Small intestine (tissue), 16 donors: ENCODE measurements at places on chromosomes 2 and 18. TPM values are rescaled to one million over a fixed set of nuclear protein-coding genes. Genes with fewer than 3 reads are reported as not detected.

The CDK15 gene
- polyA plus RNA-seq: 0.54 TPM

The VSNL1 gene
- polyA plus RNA-seq: 0.16 TPM

The SCYGR4 gene
- not detected for polyA plus RNA-seq

The CROCC2 gene
- polyA plus RNA-seq: not detected

The DBI gene
- polyA plus RNA-seq: 665 TPM

The WDCP gene
- polyA plus RNA-seq: 6.1 TPM

The DNAJC5G gene
- polyA plus RNA-seq: not detected

GRCh38 chr2:178415979-178416378, 35.0 kb downstream of the PRKRA start:
- no peak overlapping the region for H3K4me3 ChIP-seq
- no peaks in the 10 kb centered on the region for H3K36me3 ChIP-seq
- no peak overlapping the region for H3K27ac ChIP-seq

DNA sequence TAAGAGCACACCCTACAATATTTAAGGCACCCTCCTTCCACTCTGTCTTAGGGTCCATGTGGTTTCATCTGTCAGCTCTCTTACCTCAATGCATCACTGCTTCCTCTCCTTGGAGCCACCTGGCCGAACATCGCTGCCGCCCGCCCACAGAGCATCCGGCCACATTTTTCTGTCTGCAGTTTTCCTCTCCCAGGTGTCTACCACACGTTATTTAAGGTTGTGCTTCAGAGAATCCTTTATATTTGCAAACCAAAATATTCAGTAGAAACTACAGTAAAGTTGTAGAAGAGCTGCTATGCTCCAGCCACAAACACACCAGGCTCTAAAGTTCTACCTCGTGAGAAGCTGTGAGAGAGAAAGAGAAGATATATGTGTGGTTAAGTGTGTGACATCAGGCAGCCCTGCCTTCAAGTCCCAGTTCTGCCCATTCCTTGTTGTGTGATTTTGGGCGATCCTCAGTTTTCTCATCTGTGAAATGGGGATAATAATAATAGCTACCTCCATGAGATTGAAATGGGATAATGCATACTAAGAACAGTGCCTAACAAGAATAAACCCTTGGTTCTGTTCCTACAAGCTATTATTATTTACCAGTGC, 4.9 kb upstream of the STK17B start:
- peaks cover 7% of the 10 kb centered on the region for H3K4me1 ChIP-seq
- no peak overlapping the region for H3K4me3 ChIP-seq
- peak overlapping the region; percentile 10 for H3K27ac ChIP-seq
- no peaks in the 10 kb centered on the region for H3K36me3 ChIP-seq
- DNase-seq: peak; percentile 17
- no peaks in the 10 kb centered on the region for H3K27me3 ChIP-seq

DNA sequence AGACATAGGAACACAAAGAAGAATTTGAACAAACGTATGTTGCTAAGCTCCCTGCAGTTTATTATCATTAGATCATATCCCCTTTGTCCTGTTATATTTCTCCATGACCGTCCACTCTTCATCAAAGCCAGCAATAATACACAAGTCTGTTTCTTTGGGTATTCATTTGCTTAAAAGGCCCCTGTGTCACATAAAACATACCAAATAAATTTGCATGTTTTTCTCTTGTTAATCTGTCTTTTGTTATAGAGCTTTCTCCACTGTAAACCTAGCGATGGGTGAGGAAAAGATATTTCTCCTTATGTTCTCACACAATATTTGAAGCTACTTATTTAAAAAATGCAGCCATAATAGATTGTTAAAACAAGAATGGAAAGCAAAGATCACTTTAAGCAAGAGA, 42.9 kb upstream of the REL start:
- H3K27me3 ChIP-seq: no peaks in the 10 kb centered on the region
- H3K4me1 ChIP-seq: no peaks in the 10 kb centered on the region
- H3K36me3 ChIP-seq: no peaks in the 10 kb centered on the region
- H3K4me3 ChIP-seq: no peak overlapping the region

GRCh38 chr2:64410671-64411070, 43.3 kb upstream of the LGALSL start:
- no peak overlapping the region for H3K4me3 ChIP-seq
- H3K4me1 ChIP-seq: peaks cover 24% of the 10 kb centered on the region
- no peak overlapping the region for H3K27ac ChIP-seq

GRCh38 chr2:157691131-157691530, 62.5 kb upstream of the ACVR1C start:
- no peaks in the 10 kb centered on the region for H3K4me1 ChIP-seq
- no peak overlapping the region for H3K4me3 ChIP-seq
- H3K27ac ChIP-seq: no peak overlapping the region

- no peaks in the 10 kb centered on the region for H3K27me3 ChIP-seq
- H3K4me3 ChIP-seq: no peak overlapping the region
- DNase-seq: no peak
- no peak overlapping the region for H3K27ac ChIP-seq
These were observed 39.4 kb downstream of the AAK1 start for GRCh38 chr2:69604026-69604678.

GRCh38 chr2:200306196-200306930, at the start of gene SPATS2L:
Gene SPATS2L (plus strand): TSS chr2:200306693. CDS start chr2:200389245, 82,552 bp downstream.
- H3K27ac ChIP-seq: peak within 1 kb of the TSS; percentile 96
- no peaks in the 10 kb centered on the region for H3K36me3 ChIP-seq
- H3K4me1 ChIP-seq: no peaks in the 10 kb centered on the region
- H3K27me3 ChIP-seq: no peaks in the 10 kb centered on the region

DNA sequence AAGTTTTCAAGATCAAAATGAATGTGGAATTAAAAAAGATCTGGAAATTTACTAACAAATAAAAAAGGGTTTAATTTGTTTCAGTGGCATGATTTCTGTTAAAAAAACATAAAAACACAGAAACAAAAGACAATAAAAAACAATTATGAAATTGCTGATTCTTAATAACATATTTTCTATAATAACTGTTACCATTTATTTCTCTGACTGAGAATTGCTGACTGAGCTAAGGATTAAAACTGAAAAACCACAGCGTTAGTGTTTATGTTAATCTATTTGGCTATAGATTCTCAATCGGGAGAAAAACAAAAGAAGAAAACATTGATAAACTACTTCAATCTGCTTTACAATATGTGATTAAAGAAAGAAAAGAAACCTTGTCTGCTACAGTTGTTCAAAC, 678.6 kb upstream of the ZEB2 start:
- H3K4me1 ChIP-seq: no peaks in the 10 kb centered on the region
- no peaks in the 10 kb centered on the region for H3K27me3 ChIP-seq
- H3K4me3 ChIP-seq: no peak overlapping the region
- DNase-seq: no peak
- H3K27ac ChIP-seq: no peak overlapping the region
- no peaks in the 10 kb centered on the region for H3K36me3 ChIP-seq

DNA sequence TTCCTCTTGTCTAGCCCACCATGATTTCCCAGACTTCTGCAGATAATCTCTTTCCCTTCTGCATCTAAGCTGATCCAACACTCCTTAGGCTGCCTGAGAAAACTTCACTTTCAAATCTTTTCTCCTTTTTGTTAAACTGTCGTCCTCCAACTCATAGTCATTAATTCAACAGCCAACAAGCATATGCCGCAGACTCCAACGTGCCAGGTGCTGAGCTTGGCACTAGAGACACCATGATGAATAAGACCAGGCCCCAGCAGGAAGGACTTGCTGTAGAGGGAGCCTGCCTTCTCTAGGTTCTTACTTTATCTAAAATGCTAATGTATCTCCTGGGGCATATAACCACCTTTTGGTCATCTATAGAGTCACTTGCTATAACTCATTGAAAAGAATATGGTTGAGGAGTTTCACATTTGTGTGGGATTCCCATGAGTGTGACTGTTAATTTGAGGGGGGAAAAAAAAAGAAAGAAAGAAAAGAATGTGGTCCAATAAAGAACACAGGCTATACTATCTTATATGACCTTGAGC, 51.0 kb downstream of the ANKRD44 start:
- H3K4me1 ChIP-seq: peaks cover 7% of the 10 kb centered on the region
- H3K27me3 ChIP-seq: no peaks in the 10 kb centered on the region
- no peaks in the 10 kb centered on the region for H3K36me3 ChIP-seq

- H3K4me1 ChIP-seq: no peaks in the 10 kb centered on the region
- DNase-seq: peak; percentile 8
- H3K4me3 ChIP-seq: no peak overlapping the region
- H3K27ac ChIP-seq: no peak overlapping the region
- H3K27me3 ChIP-seq: no peaks in the 10 kb centered on the region
- H3K36me3 ChIP-seq: no peaks in the 10 kb centered on the region
These were observed 791.5 kb downstream of the BCL11A start for GRCh38 chr2:59761966-59762365.

GRCh38 chr2:148218326-148219075, 197.6 kb downstream of the MBD5 start:
- H3K4me3 ChIP-seq: no peak overlapping the region
- no peaks in the 10 kb centered on the region for H3K27me3 ChIP-seq
- H3K36me3 ChIP-seq: no peaks in the 10 kb centered on the region
- no peaks in the 10 kb centered on the region for H3K4me1 ChIP-seq

GRCh38 chr2:240172071-240172895, 31.8 kb upstream of the OTOS start:
- no peak overlapping the region for H3K27ac ChIP-seq
- H3K4me3 ChIP-seq: no peak overlapping the region
- H3K36me3 ChIP-seq: no peaks in the 10 kb centered on the region
- no peaks in the 10 kb centered on the region for H3K4me1 ChIP-seq
- H3K27me3 ChIP-seq: no peaks in the 10 kb centered on the region

GRCh38 chr2:11344956-11345677, 681 bp upstream of the ROCK2 start:
- H3K27me3 ChIP-seq: no peaks in the 10 kb centered on the region
- DNase-seq: peak; percentile 91
- peaks cover 20% of the 10 kb centered on the region for H3K4me1 ChIP-seq
- no peaks in the 10 kb centered on the region for H3K36me3 ChIP-seq

DNA sequence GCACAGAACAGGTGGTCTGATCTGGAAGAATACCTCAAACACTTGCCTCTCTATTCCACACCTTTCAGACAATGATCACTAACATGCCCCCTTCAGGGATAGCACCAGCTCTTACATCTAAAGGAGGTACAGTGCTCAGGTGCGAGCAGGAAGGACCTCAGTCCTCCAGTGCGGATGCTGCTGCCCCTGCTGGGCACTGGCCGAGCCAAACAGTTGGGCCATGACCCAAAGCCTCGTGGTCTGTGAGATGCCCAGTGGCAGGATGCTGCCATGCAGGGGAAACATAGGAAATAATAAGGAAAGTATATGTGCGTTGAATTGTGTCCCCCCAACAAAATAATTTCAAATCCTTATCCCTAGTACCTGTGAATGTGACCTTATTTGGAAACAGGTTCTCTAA, 243.7 kb downstream of the NDUFA10 start:
- H3K27me3 ChIP-seq: no peaks in the 10 kb centered on the region
- no peaks in the 10 kb centered on the region for H3K36me3 ChIP-seq
- DNase-seq: no peak
- H3K4me1 ChIP-seq: no peaks in the 10 kb centered on the region
- no peak overlapping the region for H3K27ac ChIP-seq

- H3K27ac ChIP-seq: no peak overlapping the region
- no peak for DNase-seq
- H3K36me3 ChIP-seq: no peaks in the 10 kb centered on the region
- no peak overlapping the region for H3K4me3 ChIP-seq
These were observed 753.9 kb upstream of the ZEB2 start for GRCh38 chr2:145273840-145274239.

GRCh38 chr2:215479536-215480240, 43.8 kb upstream of the FN1 start:
- no peaks in the 10 kb centered on the region for H3K27me3 ChIP-seq
- DNase-seq: no peak
- H3K4me3 ChIP-seq: no peak overlapping the region
- no peaks in the 10 kb centered on the region for H3K4me1 ChIP-seq
- no peaks in the 10 kb centered on the region for H3K36me3 ChIP-seq

GRCh38 chr2:22530131-22530530, 854.8 kb upstream of the KLHL29 start:
- DNase-seq: no peak
- no peaks in the 10 kb centered on the region for H3K27me3 ChIP-seq
- H3K4me1 ChIP-seq: no peaks in the 10 kb centered on the region
- H3K36me3 ChIP-seq: no peaks in the 10 kb centered on the region
- H3K4me3 ChIP-seq: no peak overlapping the region
- no peak overlapping the region for H3K27ac ChIP-seq

DNA sequence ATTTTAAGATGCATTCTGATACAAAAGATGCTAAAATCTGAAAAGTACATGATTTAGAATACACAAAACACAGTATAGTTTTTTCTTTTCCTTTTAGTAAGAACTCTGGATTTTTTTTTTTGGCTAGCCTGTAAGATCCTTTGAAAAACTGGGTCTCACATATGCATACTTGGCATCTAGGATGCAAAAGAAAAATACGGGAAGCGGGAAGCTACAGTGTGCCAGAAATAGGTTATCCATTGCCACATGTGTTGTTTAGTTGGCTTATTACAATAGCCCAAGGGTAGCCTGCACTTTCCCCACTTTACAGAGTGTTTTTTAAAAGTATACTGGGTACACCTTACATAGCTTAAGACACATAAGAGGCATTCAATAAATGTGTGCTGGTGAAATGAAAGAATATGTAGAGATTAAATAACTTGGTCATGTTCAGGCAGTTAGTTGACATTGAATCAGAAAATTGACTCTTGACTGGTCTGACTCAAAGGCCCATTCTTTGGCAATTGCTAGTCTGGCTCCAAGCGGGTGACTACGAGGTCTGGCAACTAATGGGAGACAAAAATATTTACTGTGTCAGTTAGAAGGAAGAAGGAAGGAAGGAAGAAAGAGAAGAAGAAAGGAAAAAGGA, 286.8 kb upstream of the TRIB2 start:
- no peak for DNase-seq
- no peak overlapping the region for H3K27ac ChIP-seq
- H3K36me3 ChIP-seq: no peaks in the 10 kb centered on the region
- H3K4me1 ChIP-seq: no peaks in the 10 kb centered on the region
- no peak overlapping the region for H3K4me3 ChIP-seq
- no peaks in the 10 kb centered on the region for H3K27me3 ChIP-seq

DNA sequence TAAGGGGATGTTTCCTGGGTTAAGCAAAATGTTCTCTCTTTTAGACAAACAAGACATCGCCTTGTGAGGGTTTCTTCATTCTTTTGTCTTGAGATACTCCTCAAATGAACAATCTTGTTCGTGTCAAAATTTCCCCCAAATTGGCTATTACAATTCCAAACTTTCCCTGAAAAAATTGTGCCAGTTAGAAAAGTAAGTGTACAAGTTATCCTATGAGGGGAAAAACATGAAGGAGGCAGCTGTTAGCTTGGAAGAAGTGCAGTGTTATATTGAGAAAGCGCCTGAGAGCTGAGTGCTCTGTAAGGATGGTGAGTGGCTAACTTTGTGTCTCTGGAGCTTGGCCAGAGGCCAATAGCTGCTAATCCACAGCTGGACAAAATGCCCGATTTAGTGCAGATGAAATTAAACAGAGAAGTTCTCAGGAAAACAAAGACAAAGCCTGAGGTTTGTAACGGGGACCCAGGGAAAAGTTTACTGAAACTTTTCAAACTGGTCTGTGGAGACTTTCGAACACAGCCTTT, 14.1 kb upstream of the PLEKHH2 start:
- H3K36me3 ChIP-seq: no peaks in the 10 kb centered on the region
- H3K27ac ChIP-seq: no peak overlapping the region
- DNase-seq: peak; percentile 24
- no peaks in the 10 kb centered on the region for H3K27me3 ChIP-seq
- H3K4me1 ChIP-seq: no peaks in the 10 kb centered on the region
